ENCODE measurements at places on chromosomes 5 and 9.

- DNase-seq = no peak
Measured at GRCh38 chr5:142263346-142263745, 61.5 kb downstream of the SPRY4 start.

DNA sequence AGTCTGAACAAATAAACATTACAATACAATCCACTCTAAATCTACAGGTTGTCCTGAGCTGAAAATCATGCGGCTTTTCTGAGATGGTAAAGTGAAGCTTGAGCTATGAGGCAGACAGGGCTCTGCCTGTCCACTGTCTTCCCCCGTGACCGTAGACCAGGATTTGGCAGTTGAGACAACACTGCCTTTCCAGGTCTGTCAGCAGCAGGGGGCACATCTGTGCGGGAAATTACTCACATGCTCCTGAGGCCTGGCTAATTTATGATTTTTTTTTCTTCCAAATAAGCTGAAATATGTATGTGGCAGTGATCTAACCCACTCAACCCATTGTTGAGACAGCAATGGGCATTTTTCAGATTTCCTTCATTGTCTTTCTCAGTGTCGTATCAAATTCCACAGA, 307.9 kb downstream of the FBXL7 start:
- no peak for DNase-seq

GRCh38 chr5:91311697-91312501, 71.2 kb downstream of the ARRDC3 start:
- DNase-seq = peak; percentile 99

- DNase-seq = no peak
Measured at GRCh38 chr9:82563094-82563493, 499.8 kb downstream of the RASEF start.

- DNase-seq = peak; percentile 43
Measured at GRCh38 chr5:141508440-141508797, 19.5 kb downstream of the PCDHGC5 start.

DNA sequence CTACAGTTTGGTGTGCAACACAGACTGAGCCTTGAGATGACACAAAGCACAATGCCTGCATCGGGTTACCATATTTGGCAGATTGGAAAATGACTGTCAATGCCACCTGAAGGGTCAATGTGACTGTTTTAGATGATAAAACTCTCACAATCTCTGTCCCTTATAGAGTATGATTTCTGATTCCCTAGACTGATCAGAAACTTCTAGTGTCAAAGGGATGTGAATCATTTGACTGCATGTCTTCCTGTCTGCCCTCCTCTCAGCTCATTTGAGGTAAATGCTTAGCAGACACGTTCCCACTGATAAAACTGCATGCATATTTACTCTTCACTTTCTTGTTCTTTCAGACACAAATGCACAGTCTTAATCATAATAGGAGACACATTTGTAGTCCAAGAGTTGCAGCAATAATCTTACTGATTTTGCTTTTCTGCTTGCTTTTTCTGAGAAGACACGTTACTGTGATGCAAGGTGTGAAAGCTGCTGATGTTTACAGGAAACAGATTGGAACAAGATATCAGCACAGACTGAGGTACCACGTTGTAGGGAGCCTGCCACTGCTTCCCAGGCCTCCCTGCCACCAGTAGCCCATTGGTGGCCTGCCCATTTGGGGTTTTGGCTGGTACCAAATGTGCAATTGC, 77.8 kb downstream of the GCNT4 start:
- DNase-seq = no peak

DNA sequence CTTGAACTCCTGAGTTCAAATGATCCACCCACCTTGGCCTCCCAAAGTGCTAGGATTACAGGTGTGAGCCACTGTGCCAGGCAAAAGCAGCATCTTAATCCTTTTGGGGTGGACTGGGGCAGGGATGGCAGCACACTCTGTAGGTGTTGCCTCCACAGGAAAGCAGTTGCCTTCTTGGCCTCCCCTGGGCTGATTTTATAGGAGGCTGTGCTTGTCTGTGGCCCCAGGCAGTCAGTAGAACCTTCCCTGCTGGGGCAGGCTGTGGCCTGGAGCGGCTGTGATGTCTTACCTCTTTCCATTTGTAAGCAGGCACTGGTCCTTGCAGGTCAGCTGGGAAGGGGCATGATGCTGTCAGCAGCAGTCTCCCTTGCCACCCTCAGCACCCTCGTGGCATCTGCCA, 49.8 kb downstream of the PRRC2B start:
- DNase-seq = no peak

DNA sequence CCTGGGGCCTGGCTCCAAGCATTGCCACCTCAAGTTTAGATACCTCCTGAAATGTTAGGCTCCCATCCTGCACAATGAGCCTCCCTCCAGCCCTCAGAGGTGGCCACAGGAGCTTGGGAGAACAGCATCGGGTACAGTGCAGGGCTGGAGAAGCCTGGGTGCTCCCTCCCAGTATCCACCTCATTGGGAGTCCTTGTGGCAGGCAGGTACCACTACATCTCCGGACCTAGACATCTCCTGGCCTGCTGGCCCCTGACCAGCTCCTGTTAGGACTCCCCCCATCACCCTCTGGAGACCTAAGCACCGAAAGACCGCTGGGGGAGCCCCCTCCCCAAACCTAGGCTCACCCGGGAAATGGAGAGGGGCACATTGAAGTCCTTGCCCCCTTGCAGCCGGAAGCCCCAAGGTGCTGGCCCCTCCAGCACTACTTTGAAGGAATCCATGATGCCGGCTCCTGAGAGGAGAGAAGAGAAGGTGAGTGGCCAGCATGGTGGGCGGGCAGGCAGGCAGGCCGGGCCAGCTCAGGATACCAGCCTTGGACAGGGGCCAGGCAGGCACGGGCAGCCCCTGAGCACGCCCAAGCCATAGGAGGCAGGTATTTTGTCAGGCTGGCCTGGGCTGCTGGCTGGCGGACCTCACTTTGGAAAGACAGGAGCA, 1.2 kb downstream of the PDLIM7 start:
- peak; percentile 80 for DNase-seq

DNA sequence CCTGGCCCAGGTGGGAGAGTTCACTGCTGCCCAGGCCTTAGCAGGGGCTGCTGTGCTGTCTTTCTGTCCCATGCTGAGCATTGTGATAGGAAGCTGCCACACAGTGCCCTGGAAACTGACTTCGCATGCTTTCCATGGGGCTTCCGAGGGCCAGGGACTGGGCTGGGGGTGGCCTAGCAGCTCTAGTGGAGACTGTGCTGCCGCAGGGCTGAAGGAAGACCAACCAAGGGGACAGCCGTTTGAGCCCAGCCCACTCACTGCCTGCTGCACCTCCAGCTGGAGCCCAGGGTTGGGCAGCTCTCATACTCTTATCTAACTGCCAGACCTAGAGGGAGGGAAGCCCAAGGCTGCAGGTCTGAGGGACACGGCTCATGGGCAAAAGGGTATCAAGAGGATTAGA, 79.2 kb downstream of the RGS3 start:
- no peak for DNase-seq

GRCh38 chr9:107717529-107718314, 228.2 kb upstream of the KLF4 start:
- no peak for DNase-seq

DNA sequence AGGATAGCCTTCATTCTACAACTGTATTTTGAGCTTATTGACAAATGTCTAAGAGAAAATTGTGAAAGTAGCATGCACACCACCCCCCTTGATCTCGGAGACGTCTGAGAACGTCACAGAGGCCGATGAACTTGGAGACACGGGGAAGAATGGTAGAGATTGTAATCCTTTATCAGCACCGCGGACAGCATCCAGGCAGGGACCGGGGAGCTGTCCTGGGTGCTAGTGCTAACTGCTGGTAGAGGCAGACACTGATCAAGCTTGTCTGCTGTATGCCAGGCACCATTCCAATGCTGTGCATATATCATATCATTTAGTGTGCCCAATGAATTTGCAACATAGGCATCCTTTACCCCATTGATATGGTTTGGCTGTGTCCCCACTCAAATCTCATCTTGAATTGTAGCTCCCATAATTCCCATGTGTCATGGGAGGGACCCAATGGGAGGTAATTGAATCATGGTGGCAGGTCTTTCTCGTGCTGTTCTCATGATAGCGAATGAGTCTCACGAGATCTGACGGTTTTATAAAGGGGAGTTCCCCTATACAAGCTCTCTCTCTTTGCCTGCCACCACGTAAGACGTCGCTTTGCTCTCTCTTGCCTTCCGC, 98.8 kb downstream of the LHX2 start:
- no peak for DNase-seq

DNA sequence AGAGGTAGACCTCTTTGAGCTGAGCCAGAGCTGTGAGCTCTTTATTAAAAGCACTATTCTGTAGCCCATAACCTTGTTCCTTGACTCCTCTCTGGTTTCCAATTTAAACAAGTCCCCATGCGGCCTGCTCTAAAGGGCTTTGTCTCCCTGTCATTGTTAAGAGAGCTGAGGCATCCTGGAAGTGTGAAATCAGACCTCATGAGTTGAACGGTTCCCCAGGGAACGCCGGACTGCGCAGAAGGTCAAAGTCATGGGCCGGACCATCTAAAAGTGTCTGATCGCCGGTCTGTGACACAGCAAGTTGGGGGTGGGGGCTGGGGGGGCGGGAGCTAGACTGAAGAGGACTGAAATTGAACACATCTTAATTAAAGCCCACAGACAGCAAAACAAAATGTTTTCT, 265.8 kb downstream of the SLF1 start:
- no peak for DNase-seq

- DNase-seq = no peak
Measured at GRCh38 chr5:104081232-104081631, 518.6 kb upstream of the NUDT12 start.

GRCh38 chr9:88605512-88606362, 70.8 kb downstream of the NXNL2 start:
- no peak for DNase-seq

GRCh38 chr9:71524516-71524915, 243.8 kb downstream of the CEMIP2 start:
- no peak for DNase-seq

GRCh38 chr9:106920091-106920490, 57.1 kb downstream of the ZNF462 start:
- no peak for DNase-seq

GRCh38 chr9:94783102-94783682, 56.7 kb downstream of the AOPEP start:
- DNase-seq = peak; percentile 76

- no peak for DNase-seq
Measured at GRCh38 chr9:84937180-84937579, 267.7 kb downstream of the NTRK2 start.

GRCh38 chr9:95516734-95517558, at the start of gene PTCH1:
TSS of gene PTCH1 (minus strand) at chr9:95516971.
- no peak for DNase-seq

Measured in SW 1271 (cell line).